ENCODE measurements at places on chromosomes 16 and 17.
A peak's percentile ranks its signal among the peaks of the same experiment; 100 is the strongest.

GRCh38 chr16:77191259-77191969 is 424 bp downstream of the MON1B start:
- peak; percentile 30 for DNase-seq

DNA sequence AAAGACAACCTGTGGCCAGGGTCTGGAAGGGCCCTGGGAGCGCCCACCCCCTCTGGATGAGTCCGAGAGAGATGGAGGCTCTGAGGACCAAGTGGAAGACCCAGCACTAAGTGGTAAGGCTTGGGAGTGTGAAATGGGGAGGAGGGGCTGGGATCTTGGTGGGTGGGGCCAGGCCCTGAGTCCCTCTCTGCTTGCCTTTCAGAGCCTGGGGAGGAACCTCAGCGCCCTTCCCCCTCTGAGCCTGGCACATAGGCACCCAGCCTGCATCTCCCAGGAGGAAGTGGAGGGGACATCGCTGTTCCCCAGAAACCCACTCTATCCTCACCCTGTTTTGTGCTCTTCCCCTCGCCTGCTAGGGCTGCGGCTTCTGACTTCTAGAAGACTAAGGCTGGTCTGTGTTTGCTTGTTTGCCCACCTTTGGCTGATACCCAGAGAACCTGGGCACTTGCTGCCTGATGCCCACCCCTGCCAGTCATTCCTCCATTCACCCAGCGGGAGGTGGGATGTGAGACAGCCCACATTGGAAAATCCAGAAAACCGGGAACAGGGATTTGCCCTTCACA is 1.2 kb upstream of the STARD3 start:
- DNase-seq, result no peak

- peak; percentile 35 for DNase-seq
These were observed 39.3 kb downstream of the CHD9 start for GRCh38 chr16:53094013-53094630.

GRCh38 chr17:60720763-60721531 is 43.3 kb downstream of the BCAS3 start:
- DNase-seq, result peak; percentile 56

DNA sequence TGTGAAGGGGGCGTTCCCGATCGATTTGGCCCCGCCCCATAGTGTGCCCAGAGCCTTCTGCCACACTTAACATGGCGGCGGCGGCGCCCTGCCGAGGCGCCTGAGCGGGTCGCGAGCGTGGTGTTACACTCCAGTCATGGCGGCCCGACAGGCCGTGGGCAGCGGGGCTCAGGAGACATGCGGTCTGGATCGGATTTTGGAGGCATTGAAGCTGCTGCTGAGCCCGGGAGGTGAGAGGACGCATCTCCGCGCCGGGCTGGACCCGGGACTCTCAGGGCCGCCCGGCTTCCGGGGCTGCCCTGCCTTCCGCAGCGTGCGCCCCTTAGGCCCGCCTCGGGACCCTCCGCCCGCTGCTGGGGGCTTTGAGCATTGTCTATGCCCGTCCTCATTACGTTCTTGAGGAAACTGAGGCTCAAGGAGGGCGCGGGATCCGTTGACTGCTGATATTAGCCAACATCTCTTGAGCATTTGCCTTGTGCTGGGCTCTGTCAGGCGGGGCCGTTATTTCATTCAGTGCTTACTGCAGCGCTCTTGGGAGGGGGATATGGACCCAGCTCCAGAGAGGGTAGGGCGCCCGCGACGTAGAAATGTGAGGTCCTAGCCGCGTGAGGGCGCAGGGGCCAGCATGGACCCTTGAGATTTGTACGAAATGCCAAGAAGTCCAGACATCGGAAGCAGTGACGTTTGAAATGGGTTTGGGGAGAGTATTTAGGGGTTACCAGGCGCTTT is at the start of gene TANGO6:
Gene TANGO6, plus strand, starts transcription at position 50 of the 729 bp plus-strand sequence. Its CDS starts 87 bp downstream, at position 137.
- peak; percentile 93 for DNase-seq

GRCh38 chr17:38656959-38657823 is 17.6 kb downstream of the EPOP start:
- no peak for DNase-seq

DNA sequence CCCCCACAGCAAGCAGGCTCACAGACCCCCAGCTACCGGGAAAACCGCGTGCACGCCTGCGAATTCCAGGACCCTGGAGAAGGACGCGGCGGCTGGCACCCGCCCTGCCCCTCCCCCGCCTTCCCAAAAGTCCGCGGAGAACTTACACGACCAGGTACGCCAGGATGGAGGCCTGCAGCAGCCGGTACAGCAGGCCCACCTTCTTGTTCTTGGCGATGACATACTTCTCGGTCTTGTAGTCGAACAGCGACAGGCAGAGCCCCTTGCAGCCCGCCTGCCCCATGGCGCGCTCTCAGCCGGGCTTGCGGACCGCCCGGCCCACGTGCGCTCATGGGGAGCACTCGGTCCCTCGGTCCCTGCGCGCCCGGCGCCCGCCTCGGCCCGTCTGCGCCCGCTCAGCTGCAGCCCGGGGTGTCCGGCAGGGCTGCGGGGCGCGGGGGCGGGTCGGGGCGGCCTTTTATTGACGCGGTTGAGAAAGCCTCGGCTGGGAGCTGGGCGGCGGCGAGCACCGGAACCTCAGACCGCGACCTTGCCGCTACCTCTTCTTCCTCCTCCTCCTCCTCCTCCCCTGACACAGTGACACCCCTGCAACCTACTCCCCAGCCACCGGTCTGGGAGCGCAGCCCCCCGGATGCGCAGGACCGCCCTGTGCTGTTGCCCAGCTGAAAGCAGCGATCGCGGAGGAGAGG is at the start of gene P2RX5:
Gene P2RX5, minus strand, starts transcription at position 433 of the 689 bp plus-strand sequence. Its CDS starts 150 bp downstream, at position 283.
- DNase-seq, result peak; percentile 50

DNA sequence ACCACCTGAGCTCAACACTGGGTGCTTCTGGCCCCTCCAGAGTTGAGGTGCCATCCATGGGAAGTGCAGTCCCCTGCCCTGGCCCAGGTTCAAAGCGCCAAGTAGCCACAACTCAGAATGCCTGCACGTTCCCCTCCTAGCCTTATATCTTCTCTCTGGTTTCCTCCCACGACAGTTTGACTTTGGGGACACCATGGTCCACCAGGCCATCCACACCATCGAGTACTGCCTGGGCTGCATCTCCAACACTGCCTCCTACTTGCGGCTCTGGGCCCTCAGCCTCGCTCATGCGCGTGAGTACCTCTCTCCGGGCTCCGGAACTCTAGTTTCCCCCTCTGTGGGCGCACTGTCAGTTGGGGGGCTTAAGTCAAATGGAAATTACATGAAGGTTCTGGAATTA is 22.4 kb upstream of the NAGLU start:
- DNase-seq, result no peak

GRCh38 chr16:30725418-30725792 is 22.8 kb upstream of the PHKG2 start:
- no peak for DNase-seq

- DNase-seq, result peak; percentile 70
These were observed 18.0 kb downstream of the CCR7 start for GRCh38 chr17:40547079-40547784.

GRCh38 chr17:14107889-14108288 is 38.6 kb downstream of the COX10 start:
- no peak for DNase-seq

GRCh38 chr16:20901436-20902112 is 1.0 kb downstream of the LYRM1 start:
- peak; percentile 56 for DNase-seq

DNA sequence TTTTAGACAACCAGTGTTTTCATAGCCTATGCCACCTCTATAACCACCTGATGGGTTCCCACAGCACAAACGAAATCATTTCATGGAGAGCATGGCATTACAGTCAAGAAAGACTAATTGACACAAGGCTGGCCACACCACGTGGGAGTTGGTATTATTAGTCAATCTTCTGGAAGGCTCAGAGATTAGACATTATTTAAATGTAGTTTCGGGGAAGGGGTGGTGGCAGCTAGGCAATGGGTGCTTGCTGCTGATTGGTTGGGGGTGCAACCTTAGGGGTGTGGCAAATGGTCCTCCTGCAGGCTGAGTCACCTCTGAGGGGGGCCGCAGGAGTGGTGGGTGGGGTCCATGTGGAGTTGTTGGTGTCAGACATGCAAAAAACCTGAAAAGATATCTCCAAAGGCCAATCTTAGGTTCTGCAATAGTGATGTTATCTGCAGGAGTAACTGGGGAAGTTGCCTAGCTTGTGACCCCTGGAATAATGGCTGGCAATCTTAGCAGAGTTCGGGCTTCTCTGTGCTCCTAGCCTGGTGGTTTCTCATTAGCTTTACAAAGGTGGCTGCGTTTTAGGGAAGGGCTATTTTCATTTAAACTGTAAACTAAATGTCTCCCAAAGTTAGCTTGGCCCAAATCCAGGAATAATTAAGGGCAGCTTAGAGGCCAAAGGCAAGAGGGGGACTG is 4.6 kb downstream of the TEN1 start:
- no peak for DNase-seq

DNA sequence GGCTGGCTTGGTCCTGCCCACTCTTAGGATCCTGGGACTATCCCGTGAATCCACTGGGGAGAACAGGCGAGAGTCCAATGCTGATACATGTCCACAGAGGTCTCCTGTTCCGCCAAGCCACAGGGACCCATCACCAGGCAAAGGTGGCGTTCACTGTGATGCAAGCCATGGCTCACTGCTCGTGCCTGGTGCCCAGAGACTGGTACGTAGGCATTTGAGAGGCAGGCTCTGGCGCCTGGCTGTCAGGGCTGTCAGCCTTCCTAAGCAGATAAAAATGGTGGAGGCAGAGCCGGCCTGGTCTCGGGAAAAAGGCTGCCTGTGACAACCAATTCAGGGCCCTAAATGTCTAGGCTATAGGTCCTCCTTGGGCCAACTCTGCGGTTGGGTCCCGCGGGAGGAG is 2329.0 kb downstream of the TP53TG3F start:
- DNase-seq, result no peak

GRCh38 chr16:4233431-4233830 is 8.4 kb downstream of the SRL start:
- DNase-seq, result no peak

- no peak for DNase-seq
These were observed 1.4 kb downstream of the ZSWIM7 start for GRCh38 chr17:15998031-15998562.

DNA sequence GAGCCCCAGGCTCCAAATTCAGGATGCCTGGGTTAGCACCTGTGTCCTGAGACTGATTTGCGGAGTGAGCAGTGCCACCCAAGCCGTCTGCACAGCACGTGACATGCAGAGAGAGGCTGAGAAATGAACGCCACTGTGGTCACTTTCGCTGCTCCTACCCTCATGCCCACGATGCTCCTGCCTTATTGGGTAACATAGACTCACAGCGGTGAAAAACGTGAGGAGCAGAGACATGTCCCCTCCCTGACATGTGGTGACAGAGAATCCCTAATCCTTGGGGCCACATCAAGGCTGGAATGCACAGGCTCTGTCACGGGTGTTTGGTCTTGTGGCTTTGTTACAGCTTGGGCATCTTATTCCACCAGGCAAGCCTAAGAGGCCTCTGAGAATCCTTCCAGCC is 52.1 kb upstream of the CACNG5 start:
- DNase-seq, result no peak

- DNase-seq, result no peak
These were observed 246.4 kb downstream of the PRKCA start for GRCh38 chr17:66548659-66549310.

DNA sequence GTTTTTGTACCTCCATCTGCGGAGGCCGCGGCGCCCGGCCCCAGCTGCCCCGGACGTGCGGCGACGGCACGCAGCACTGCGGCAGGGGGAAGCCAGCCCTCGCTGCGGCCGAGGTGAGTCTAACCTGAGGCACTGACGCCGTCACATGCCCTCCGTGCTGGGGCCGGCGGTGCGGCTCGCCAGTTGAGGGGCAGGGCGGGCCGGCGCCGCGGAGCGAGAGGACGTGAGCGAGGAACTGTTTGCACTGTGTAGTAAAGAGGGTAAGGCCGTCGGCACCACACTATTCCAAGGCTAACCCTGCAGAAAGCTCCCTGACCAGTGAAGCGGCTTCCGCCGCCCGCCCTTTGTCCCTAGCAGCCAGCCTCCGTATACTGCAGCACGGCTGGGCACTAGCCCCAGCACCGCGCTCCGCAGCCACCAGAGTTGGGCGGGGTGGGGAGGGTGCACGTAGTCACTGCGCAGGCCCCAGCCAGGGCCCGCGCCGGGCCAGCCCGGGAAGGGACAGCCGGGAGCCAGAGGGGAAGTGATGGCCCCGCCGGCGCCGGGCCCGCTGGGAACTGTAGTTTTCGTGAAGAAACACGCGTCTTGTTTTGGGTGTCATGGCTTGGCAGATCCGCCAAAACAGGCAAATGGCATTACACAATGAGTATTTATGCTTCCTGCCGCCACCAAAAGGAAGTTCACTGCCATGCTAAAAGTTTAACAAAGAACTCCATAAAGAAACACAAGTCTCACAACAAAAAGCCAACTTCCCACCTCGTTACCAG is 580 bp upstream of the KANSL1 start:
- peak; percentile 97 for DNase-seq

DNA sequence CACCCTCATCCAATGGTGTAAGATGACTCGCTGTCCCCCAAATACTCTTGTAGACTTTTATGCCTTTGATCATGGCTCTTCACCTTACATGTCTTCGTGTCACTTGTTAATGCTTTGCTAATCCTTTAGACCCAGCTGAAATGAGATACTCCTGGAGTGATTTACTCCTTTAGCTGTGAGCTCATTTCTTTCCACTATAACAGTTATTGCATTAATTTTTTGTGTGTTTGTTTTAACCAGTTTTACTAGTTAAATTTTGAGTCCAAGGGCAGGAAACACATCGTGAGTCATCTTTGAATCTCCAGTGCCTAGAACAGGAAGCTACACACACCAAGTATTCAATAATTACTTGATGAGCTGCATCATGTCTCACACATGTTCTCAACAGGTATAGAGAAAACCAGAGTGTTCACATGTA is 6.5 kb upstream of the CTCF start:
- peak; percentile 62 for DNase-seq

DNA sequence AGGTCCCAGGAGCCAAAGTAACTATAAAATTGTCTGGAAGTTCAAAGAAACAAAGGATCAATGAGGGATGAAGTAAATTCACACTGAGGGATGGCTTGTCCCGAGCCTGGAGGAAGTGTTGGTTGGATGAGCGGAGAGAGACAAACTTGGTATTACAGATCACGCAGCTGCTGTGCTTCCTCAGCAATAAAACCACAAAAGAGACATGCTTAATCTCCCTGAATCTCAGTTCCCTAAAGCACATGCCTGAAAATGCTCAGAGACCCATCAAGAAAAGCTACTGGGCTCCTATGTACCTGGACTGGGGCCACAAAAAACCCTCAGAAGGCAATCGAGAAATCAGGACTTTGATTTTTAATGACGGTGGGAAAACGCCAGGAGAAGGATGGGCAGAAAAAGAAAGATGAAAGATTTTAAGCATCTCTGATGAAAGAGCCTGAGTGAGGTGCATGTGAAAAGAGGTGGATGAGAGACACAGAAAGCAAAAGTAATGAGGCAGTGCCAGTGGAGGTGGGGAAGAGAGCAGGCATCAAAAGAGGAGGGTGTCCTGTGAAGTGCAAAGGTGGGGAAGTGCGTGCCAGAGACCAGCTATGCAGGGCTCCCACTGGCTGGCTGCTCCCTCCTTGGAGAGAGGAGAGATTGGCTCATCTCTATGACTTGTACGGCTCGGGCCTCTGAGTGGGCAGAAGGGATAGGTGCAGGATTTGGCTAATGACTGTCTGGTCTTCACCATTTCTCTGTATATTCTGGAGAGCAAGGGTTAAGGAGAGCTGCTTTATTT is 143.7 kb downstream of the ABCC12 start:
- DNase-seq, result no peak

GRCh38 chr17:38942696-38943334 is 17.4 kb downstream of the LASP1NB start:
- DNase-seq, result no peak
